ENCODE measurements at places on chromosomes 12 and 14.

DNA sequence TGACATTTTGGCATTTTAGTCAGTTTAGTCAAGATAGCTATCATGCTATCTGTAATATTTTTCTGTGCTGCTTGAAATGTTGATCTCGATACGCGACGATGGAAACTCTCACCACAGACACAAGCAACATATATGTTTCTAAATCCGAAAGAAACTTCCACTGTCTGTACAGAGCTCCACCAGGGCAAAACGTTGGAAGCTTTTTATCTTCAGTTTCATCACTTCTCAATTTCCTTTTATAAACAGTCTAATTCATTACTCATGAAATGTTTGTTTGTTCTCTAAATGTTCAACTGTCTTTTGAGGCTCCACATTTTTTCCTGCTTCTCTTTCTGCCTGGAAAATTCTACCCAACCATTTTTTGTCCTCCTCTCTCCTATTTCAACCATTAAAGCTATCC, 737.6 kb downstream of the SLC16A7 start:
- DNase-seq: no peak

- no peak for DNase-seq
Measured at GRCh38 chr12:88951177-88951576, 370.9 kb upstream of the KITLG start.

DNA sequence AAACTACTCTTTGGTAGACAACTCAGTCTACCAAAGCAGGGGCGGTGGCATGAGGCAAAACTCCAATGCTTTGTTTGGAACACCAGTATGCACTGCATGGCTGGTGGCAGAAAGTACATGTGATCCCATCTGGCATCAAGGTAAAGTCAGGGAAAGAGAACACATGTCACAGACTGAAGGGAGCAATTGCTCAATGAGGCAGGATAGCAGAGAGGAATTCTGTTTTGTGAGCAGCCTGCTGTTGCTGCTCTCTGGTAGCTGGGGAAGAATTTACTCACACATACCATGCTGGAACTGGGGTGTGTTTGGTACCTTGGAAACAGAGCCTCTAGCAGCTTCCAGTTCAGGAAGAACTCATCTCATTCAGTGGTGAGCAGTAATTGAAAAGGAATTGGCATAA, 84.8 kb downstream of the HELB start:
- DNase-seq: no peak

DNA sequence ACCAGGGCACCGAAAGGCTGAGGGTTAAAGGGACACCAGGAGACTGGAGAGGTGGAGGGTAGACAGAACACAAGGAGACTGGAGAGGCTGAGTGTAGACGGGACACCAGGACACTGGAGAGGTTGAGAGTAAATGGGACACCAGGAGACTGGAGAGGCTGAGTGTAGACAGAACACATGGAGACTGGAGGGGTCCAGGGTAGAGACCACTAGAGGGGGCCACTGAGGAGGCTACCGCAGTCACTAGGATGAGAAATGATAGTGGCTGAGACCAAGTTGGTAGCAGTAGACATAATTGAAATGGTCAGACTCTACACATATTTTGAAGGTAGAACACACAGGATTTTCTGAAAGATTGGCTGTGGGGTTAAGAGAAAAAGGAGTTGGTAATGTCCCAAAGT, 68.2 kb downstream of the PAH start:
- no peak for DNase-seq

DNA sequence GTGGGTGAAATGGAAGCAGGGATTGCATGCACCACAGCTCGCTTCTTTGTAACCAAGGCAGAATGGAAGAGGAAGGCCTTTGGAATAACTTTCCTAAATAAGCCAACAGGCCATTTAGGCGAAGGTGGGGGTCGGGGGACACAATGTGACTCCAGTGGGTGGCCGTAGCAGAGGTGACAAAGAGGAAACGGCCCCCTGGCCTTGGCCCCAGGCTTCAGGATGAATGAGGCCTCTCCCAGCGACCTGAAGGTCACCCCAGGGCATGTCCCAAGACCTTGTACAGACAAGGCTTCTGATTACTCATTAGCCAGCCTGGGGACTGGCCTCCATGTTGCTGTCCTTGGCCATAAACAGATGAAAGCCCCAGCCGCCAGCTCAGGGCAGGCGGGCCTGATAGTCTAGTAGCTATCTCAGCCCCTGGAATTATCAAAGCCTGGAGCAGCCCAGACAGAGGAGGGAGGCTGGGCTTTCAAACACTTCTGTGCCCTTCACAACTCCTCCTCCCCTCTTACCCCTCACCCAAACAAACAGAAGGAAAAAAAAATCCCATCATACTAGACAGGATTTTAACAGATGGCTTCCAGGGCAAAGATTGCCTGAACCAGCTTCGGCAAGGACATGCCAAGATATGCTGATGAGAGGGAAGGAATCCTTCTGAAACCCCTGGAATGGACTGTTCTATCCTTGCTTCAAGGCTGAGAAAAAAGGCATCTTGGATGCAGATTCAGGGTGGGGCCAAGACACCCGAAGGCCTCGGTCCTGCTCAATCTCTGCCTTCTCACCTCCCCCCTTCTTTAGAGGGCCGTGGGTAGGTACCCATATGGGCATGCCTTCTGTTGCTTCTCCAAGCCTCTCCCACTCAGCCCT, 142.3 kb upstream of the PARP11 start:
- no peak for DNase-seq

DNA sequence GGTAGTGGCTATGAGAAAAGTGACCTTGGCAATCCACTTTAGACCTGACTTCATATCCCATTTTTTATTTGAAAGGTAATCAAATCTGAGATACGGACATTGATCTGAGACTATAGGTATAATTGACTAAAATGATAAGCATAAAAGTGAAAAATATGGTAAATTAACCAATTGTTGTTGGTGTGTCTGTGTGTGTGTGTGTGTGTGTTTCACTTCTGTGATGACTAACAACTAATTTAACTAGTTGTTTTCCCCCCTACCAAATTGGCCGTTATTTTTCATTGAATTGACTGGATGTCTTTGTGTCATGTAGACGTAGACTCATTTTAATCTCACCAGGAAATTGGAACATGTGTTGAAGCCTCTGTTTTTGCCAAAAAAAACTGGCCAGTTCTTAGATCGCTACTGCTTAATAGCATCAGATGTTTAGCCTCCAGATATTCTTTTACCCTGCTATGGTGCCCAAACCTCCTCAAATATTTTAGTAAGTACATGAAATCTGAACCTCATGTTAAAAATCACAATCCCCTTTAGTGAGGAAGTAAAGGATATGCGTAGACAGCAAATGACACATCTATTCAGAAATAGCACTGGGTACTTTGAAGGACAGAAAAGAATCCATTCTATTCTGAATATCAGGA, 395.0 kb downstream of the EGLN3 start:
- DNase-seq: no peak

- DNase-seq: no peak
Measured at GRCh38 chr14:96802963-96803362, 5.8 kb downstream of the VRK1 start.

DNA sequence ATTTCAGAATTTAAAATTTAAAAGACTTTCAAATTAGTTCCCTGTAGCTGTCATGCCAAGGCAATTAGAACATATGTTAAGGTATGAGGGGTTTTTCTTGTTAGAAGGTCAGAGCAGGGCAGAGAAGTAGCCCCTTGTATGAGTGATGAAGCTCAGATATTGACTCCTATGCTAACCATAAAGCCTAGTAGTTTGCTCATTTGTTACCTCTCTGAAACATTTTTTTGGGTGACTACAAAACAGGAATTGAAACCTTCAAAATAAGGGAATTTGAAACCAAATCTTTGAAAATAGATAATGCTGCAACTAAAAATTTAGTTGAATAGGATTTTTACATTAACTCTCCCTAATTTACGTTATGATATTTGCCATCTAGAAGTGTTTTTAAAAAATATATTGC, 333.5 kb downstream of the NAV3 start:
- DNase-seq: no peak

DNA sequence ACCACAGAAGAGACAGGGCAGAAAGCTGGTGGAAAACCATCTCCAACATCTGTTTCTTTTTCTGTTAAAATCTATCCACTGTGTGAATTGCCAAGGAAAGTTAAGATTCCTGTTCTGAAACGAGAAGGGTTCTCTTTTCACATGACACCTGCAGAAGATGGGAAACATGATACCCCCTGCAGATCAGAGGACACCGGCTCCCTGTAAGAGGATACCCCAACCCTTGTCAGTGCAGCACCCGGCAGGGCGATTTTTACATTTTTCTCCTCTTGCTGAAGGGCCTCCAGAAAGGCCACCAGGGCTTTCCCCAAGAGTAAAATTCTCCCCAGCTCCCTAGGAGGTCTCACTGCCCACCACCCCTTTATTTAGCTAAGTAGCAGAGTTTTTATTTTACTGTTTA, 48.2 kb downstream of the DPF3 start:
- DNase-seq: no peak

GRCh38 chr12:124490584-124491305, 76.7 kb downstream of the NCOR2 start:
- no peak for DNase-seq

DNA sequence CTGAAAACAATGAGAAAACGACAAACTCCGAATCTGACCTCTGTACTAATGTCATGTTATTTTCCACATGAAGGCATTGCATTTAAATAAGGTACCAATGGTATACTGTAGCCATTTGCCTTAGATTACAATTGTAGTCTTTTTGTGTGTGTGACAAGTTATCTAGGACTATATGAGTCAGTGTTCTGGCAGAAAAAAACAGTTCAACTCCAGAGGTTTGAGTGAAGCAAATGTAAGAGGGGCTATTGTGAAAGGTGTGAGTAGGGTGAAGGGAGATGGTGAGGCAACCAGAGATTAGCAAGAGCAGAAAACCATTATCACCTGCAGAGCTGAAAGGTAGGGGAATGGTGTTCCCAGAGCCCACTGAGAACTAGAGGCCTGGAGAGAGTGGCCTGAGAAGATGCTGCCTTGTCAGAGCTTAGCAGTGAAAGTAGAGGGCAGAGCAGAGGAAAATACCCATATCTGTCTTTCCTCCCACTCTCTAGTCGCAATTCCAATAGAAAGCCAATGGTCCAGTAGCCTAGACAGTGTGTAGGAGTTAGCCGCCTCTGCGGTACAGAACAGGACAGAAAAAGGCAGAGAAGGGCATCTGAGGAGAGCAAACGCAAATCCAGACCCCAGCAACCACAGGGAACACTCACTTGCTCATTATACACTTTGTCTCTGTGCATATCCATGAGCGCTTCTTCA, 112.2 kb downstream of the DYRK2 start:
- no peak for DNase-seq

DNA sequence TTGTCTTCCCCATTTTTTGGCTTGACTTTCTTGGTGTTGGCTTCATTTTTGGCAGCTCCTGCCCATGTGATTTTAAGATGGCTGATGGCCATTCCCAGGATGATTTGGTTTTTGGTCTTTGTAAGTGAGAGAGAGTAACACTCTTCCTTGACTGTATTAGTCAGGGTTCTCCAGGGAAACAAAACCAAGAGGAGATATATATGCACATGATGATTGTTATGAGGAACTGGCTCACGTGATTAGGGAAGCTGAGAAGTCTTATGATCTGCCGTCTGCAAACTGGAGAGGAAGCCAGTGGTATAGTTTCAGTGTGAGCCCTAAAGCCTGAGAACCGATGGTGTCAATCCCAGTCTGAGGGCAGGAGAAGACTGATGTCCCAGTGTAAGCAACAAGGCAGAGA, 146.6 kb downstream of the NRXN3 start:
- DNase-seq: no peak

- no peak for DNase-seq
Measured at GRCh38 chr12:69583203-69583602, 2.1 kb upstream of the CCT2 start.

DNA sequence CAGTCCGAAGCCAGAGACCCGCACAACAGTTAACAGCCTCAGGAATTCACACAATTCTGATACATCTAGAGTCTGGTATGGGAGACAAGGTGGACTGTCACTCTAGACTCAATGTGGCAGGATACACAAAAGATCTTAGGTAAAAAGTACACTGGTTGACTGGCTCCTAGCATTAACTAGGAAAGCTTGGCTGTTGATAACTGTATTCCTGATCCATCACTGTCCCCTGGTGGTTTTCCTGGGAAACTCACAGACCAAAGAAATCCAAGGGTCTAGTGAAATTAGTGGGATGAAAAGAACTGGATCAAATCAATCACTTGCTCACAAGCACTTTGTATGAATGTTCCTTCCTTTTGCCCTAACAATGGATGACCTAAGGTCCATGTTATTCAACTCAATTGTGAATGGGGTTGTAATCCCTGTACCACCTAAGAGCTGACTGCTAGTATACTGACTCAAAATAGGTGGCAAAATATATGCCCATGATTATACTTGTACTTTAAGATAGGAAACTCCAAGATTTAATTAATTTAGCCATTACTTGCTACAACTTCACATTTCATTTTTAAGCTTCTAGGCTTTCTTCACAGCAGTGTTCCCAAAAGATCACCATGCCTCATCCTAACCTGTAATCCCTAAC, 14.0 kb downstream of the NPC2 start:
- no peak for DNase-seq

- no peak for DNase-seq
Measured at GRCh38 chr14:50058113-50058512, 58.3 kb downstream of the VCPKMT start.

GRCh38 chr12:125089083-125089482, 23.8 kb downstream of the AACS start:
- DNase-seq: no peak

DNA sequence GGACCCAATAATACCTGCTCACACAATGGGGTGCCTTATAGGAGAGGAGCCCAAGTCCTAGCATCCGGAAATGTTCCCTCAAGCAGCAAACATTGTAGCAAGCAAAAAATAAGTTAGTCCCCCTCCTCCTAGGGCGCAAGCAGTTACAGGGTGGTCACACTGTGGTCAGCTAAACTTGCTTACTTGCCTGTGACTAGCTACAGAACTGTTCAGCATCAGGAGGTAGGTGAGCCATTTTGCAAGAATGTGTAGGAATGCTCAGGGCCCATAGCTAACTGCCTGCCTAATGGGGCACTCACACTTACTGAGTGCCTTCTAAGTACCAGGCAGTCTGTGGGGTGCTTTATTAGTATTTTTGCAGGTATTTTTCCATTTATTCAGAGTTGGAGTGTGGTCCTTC, 154.6 kb upstream of the GRIN2B start:
- no peak for DNase-seq

GRCh38 chr14:105533811-105534498, 7.6 kb downstream of the TMEM121 start:
- DNase-seq: no peak

GRCh38 chr12:46351886-46352650, 20.5 kb downstream of the SLC38A2 start:
- DNase-seq: no peak

DNA sequence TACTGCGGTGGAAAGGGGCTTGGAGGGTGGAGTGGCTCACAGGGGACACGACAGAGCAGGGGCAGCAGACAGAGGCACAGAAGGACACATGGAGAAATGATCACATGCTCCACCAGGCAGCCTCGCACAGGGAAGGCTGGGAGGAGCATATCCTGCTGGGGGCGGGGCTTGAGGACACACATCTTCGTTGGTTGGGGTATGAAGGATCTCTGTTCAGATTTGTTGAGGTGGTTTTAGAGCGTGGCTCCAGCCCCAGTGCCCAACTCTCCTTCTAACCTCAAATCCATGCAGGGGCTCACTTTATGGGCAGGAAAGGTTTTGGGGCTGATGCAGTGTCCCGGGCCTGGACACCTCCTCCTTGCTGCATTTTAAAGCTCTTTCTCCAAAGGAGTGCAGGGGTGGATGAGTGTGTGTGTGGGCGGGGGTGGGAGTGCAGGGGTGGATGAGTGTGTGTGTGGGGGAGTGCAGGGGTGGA, 733 bp upstream of the P3H3 start:
- no peak for DNase-seq

GRCh38 chr12:15368812-15369211, 46.5 kb downstream of the PTPRO start:
- no peak for DNase-seq

GRCh38 chr14:95663226-95663797, 22.9 kb upstream of the TCL1B start:
- DNase-seq: no peak

GRCh38 chr12:108634341-108634751, 652 bp upstream of the SELPLG start:
- DNase-seq: peak; percentile 91
